ENCODE measurements at places on chromosomes 4 and X.

DNA sequence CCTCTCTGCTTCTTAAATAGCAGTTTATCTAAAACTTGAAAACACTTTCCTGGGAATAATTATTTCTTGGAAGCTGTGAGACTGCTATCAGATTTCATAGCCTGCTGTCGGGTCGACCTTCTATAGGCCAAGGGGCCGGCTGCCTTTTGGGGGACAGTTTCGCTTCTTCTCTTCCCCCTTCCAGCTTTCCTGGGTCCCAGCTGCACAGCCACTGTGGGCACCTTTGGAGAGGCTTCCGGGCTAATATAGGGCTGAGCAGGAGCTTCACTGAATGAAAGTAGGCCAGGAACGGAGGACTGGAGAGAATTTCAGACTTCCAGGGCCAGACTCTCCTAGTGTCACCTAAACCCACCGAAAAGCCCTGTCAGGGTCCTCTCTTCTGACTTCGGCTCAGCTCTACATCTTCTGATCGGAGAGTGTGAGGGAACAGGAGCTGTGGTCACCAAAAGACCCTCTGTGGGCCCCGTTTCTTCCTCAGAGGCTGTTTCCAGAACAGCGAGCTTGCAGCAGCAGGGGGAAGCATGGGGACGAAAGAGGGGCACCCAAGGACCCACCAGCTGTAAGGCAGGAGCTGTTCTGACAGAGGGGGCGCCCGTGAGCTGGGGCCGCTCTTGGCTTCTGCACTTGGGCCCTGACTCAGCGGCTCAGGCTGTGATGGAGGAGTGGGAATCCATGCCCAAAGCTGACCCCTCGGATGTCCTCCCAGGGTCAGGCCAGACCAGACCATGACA lies 620.6 kb downstream of the BCOR start:
- DNase-seq, result peak; percentile 30

GRCh38 chrX:24553011-24553410 lies 87.9 kb downstream of the PDK3 start:
- DNase-seq, result no peak

- no peak for DNase-seq
Measured at GRCh38 chr4:21470535-21470934, 478.0 kb downstream of the KCNIP4 start.

- DNase-seq, result peak; percentile 11
Measured at GRCh38 chr4:108834166-108834834, 71.4 kb upstream of the ETNPPL start.

GRCh38 chr4:168484626-168485025 lies 4.3 kb upstream of the DDX60L start:
- DNase-seq, result no peak

DNA sequence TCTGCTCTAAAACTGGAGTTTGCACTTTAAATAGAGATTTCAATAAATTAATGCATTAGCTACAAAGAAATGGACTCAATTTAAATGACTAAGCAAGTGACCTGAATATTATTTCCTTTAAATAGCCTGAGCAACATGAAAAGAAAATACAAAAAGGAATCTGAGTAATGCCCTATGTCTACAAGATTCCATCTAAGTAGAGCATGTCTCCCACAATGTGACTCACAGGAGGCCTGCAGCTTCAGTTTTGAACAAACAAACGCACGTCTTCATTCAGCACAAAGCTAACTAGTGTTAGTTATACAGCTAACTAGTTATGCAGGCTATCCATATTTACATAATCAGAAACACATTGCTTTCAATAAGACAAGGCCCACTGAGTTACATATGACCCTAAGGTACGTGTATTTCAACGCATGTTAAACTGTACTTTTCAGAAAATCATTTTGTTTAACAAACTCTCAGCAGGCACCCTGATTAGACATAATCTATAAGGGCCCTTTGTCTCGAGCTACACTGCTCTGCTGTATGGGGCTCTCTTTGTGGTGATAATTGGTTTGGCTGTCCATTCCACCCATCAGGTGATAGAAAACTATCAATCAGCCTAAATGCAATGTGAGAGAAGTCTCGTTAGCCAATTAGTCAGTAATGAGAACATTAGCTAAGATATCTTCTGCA lies 116.5 kb downstream of the MAML3 start:
- peak; percentile 37 for DNase-seq

- no peak for DNase-seq
Measured at GRCh38 chr4:150890246-150890645, 124.8 kb downstream of the LRBA start.

DNA sequence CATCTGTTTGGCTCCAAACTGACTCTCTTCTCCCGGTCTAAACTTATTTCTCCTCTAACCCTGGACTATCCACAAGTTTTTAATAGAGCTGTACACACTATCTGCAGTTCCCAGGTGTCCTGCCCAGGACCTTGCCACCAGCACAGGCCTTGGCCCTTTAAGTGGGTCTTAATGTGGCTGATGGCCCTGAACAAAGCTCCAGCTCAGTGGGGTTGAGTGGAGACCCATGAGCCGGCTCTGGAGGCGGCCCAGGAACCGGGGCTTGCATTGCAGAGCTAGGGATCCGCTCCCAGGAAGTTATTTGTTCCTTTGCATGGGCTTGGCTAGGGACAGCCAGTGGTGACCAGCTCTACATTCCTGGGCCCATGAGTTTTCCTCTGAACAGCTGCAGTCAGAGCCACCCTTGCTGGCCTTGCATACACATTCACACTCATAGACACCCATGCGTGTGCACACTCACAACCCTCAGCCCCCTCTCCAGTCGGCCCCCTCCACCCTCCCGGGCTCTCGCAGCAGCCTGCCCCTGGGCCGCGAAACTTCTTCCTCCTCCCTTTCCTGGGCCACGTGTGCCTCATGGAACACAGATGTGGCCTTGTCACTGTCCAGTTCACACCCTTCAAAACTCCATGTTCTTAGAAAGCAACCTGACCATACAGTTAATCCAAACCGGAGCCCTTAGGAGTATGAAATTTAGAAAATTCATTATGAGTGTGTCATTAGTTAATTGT lies 58.2 kb downstream of the GPR143 start:
- no peak for DNase-seq

GRCh38 chr4:113300471-113300928 lies 251.0 kb downstream of the ANK2 start:
- DNase-seq, result no peak

- no peak for DNase-seq
Measured at GRCh38 chr4:186739802-186740434, 16.3 kb upstream of the FAT1 start.

GRCh38 chr4:69936566-69936965 lies 5.7 kb downstream of the CSN1S1 start:
- DNase-seq, result no peak

DNA sequence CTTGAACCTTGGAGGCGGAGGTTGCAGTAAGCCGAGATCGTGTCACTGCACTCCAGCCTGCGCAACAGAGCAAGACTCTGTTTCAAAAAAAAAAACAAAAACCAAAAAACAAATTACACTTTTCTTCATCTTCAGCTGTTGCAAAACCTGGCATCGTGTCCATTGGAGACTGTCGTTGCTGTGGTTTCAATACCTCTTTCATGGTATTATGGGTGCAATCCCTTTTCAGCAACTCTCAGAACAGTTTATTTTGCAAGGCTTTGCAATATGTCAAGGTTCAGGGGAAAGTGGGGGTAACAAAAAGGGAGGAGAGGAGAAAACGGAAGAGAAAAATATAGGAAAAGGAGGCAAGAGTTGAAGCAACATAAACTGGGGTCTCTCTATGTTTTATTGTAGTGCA lies 40.8 kb downstream of the ARSD start:
- no peak for DNase-seq

DNA sequence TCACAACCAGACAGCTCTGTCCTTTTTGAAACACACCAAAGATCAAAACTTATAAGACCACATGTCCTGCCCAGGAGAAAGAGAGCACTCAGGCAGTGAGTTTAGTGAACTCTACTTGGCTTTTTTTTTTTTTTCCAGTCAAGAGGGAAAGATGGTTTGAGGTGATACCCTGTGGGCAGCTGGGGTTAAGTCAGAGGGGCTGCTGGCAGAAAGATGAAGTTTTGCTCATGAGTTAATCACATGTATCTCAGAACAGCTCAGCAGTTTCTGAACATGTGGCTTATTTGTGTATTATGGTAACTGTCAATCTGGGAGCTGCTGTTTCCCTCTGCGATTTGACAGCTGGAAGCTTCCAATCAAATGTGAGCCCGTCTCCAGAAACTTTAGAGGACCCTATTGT lies 56.4 kb upstream of the MAP3K15 start:
- no peak for DNase-seq

DNA sequence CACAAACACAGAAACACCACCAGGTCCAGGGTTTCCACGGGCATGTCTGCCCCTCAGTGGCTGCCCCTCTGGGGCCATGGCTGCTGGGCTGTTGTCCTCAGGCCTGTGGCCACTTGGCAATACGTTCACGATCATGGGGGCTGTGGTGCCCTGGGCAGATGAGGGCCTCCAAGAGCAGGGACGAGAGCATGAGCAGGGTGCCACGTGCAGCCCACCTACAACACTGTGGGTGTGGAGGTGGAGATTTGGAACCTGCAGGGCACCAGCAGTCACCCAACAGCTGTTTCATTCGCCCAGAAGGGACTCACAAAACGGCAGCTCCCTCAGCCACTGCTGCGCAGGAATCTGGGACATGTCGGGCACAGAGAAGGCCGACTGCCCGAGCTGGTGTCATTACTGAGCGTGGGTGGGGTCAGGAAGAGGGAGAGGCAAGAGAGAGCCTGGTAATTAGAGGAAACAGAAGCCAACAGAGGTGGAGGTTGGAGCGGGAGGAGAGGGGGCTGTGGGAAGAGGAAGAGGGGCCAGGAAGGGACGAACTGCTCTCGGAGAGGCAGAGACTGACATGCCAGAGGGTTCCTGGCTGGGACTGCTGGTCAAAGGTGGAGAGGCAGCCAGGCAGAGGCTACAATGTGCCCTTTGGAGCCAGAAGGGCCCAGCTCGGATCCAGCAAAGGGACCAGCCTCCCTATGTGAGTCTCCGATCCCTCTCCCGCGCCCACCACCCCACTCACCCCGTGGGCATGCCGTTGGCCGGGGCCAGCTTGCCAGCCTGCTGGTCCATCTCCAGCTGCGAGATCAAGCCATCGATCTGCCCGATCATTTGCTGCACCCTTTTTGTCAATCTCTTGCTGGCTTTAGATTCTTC lies 23.1 kb downstream of the FGFR3 start:
- DNase-seq, result no peak

GRCh38 chrX:136192839-136193414 lies 45.6 kb downstream of the FHL1 start:
- DNase-seq, result no peak

DNA sequence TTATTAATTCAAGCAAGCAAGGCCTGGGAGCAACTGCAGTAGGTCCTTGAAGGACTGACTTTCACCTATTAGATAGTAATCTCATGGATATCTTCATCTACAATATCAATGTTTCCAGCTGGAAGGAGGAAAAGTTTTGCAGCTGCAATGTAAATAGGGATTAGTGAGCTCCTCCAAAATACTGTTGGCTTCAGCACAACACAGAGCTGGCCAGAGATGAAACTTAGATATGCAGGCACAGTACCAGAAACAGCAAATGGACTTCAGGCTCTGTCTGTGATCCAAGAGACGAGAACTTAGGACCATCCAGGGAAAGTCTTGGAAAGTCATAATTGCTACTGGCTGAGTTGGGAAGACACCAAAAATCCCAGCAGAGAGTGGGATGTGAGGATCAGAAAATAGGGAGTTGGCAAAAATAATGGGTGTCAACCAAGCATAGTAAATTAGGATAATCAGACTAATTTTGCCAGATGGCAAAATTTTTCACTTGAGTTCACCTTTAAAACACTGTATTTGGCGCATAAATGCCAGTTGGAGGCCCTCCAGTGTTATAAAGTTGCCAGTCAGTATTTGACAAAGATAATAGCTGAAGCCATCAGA lies 57.5 kb downstream of the PARM1 start:
- no peak for DNase-seq

- DNase-seq, result peak; percentile 36
Measured at GRCh38 chr4:6716958-6717655, 1.1 kb downstream of the BLOC1S4 start.

GRCh38 chr4:92305148-92305877 lies 1.5 kb downstream of the GRID2 start:
- DNase-seq, result peak; percentile 75
